ENCODE measurements at places on chromosomes 6 and 20. TPM values are rescaled to one million over a fixed set of nuclear protein-coding genes. Genes with fewer than 3 reads are reported as not detected.

Gene MYB
- 0.17 TPM for total RNA-seq

Gene SPATA2
- total RNA-seq = 5.9 TPM

Gene RTN4IP1
- 4.9 TPM for total RNA-seq

Gene SPATS1
- not detected for total RNA-seq

Gene OR2B6
- total RNA-seq = not detected

Gene UCKL1
- total RNA-seq = 20.0 TPM

Gene STMND1
- 0.27 TPM for total RNA-seq

Gene ID4
- 44.3 TPM for total RNA-seq

Gene CCN5
- total RNA-seq = 0.53 TPM

Gene SLC17A2
- 7.7 TPM for total RNA-seq

Gene RBPJL
- total RNA-seq = not detected

Gene SYCP2
- total RNA-seq = 1.7 TPM

Gene DAAM2
- total RNA-seq = 15.1 TPM

Gene SCAF8
- total RNA-seq = 38.5 TPM

Gene KHDC1
- 6.9 TPM for total RNA-seq

Gene FAM83B
- 29.2 TPM for total RNA-seq

Gene ARMH2
- not detected for total RNA-seq

Gene CST2
- total RNA-seq = not detected

Gene TRAPPC3L
- not detected for total RNA-seq

Gene OLIG3
- total RNA-seq = not detected

Gene BPIFB3
- total RNA-seq = not detected

Gene SDCBP2
- total RNA-seq = 57.2 TPM

Gene SIRPB1
- total RNA-seq = 0.12 TPM

Gene ZBTB46
- 5.2 TPM for total RNA-seq

Gene ZBTB2
- 17.3 TPM for total RNA-seq

Gene CDH4
- not detected for total RNA-seq
